ENCODE measurements at places on chromosomes 11 and 22.

DNA sequence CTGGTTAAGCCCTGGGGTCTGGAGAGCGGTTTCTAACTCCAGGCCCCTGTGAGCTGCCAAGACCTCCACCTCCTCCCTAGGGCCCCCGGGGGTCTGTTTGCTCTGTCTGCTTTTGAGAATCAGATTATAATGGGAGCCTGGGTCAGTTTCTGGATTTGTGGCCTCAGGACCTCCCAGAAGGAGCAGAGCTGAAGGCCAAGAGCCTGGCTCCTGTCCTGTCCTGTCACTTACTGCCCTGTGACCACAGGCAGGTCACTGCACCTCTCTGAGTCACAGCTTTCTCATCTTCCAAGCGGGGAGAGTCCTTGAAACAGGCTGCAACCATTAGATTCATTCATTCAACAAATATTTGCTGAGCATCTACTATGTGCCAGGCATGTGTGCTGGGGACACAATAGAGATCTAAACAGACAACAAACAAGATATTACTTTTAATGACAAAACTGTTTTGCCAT, 87.3 kb upstream of the FGF3 start:
- DNase-seq = no peak

GRCh38 chr11:67248653-67249052, 17.6 kb upstream of the GRK2 start:
- no peak for DNase-seq

DNA sequence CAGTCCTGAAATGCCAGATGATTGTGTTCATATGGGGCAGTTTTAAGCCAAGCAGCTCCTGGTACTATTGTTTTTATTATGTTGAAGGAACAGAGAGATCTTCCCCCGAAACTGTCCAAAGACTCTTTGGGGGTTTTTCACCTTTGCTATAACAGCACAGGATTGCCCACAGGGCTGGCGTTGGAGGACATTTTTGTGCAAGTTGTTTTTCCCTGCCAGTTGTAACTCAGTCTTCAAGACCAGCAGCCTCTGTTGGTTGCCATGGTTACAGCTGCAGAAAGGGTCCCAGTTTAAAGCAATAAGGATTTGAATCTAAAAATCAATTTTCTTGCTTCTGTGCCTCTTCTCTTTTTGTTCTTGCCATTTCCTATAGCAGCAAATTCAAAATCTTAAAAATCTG, 45.4 kb upstream of the YWHAH start:
- no peak for DNase-seq

GRCh38 chr22:21044931-21045584, 688 bp upstream of the LRRC74B start:
- no peak for DNase-seq

DNA sequence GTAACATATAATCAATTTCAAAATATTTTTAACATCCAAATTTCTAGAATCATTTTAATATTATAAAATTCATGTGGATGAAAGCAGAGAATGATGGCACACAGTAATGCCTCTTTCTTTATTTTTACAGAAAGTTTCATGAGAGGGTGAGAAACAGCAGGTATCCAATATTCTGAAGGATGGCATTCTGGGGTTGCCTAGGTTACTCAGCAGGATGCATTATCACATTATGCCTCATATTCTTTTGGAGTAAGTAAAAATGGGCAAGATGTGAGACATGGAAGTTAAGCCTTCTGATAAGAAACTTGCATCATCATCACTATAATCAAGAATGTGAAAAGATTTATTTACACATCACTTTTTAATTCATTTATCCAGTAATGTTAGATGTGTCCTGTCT, 148.7 kb upstream of the PGR start:
- no peak for DNase-seq

DNA sequence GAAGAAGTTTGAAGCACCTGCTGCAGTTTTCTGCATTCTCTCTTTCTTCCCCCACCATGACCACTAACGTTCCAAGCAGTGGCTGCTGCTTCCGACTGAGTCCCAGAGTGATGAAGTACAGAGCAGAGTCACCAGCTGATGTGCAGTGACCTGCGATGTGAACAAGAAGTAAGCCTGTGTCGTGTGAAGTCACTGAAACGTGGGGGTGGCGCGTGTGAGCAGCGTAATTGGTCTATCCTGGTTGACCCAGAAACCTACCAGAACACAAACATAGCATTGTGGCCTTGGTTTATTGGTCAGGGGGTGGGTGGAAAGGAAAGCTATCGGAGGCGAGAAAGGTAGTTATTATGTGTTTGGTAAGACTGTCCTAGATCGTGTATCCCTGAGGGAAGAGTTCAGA, 3.5 kb downstream of the KRTAP5-7 start:
- DNase-seq = no peak

DNA sequence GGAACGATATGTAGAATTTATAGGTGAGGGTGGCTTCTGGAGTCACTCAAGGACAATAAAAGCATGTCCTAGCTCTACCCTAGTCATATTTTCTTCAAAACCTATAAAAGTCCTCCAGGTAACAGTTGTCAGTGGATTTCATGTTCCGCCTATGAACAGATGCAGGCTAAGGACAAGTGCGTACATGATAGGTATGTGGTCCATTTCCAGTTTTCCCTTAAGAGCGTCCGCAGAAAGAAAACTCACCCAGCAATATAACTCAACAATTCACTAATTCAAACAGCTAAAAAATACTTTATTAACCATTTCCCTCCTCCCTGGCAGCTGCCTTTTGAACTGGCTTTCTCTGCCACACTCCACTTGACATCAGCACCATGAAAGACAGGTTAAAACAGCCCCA, 50.2 kb upstream of the CCDC34 start:
- DNase-seq = no peak

- DNase-seq = no peak
Measured at GRCh38 chr22:28435140-28435768, 244.4 kb downstream of the TTC28 start.

- no peak for DNase-seq
Measured at GRCh38 chr11:80024119-80024518, 583.3 kb upstream of the TENM4 start.

- DNase-seq = no peak
Measured at GRCh38 chr11:42271306-42271705, 811.9 kb upstream of the LRRC4C start.

GRCh38 chr11:75526192-75526541, 426 bp upstream of the GDPD5 start:
- DNase-seq = no peak

- no peak for DNase-seq
Measured at GRCh38 chr11:20253796-20254195, 93.5 kb upstream of the DBX1 start.

- no peak for DNase-seq
Measured at GRCh38 chr11:70608568-70609470, 210.5 kb downstream of the CTTN start.

GRCh38 chr11:44989831-44990566, 39.3 kb upstream of the TP53I11 start:
- DNase-seq = no peak

- DNase-seq = no peak
Measured at GRCh38 chr11:1073851-1074243, 827 bp upstream of the MUC2 start.

DNA sequence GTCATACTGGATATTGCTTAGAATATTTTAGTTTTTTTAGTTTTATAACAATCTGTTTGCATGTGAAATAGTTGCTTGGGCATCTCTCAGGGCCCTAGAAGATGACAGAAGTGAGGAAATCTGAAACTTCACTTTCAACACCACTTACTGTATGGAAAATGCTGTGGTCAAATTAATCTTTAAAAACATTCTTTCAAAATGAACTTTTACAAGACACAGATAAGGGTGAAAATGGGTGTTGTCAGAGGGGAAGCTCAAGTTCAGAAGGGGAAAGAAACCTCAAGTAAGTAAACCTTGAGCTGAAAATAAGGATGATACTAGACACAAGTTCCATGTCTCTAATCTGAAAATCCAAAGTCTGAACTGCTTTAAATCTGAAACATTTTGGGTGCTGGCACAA, 1840.1 kb upstream of the RAG2 start:
- no peak for DNase-seq

DNA sequence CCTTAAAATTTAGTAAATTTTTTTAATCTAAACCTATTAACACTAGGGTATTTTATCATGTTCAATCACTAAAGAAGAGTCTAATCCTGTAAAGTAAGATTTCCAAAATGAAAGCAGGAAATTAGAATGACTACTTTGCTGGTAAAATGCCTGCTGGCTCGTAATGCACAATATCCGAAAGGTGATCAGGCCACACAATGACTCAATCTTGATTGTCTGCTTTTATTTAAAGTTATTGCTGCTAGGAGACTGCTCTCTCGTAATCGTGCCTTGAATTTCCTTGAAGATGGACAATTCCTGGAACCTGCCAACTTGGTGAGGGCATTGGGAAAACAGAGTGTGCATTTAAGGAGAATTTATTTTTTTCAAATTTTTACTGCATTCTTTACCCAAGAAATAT, 1786.5 kb upstream of the RAG2 start:
- no peak for DNase-seq

- no peak for DNase-seq
Measured at GRCh38 chr11:24198481-24198880, 298.4 kb upstream of the LUZP2 start.

GRCh38 chr11:34120651-34121050, 15.2 kb downstream of the NAT10 start:
- DNase-seq = no peak

DNA sequence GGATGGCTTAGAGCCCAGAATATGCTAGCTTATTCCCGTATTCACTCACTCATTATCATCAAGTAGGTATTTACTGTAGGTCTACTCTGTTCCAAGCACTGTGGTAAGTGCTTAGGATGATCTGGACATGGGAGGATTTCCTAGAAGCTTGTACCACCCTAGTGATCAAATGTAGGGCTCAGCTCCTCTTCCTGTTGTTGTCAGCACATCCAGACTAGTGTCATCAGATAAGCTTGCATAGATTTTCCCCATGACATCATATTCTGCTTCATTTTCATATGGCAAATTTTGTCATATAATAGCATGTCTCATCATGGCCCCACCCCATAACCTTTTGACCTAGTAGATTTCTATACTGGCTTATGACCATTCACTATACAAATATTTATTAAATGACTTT, 19.3 kb upstream of the NUCB2 start:
- DNase-seq = peak; percentile 71

DNA sequence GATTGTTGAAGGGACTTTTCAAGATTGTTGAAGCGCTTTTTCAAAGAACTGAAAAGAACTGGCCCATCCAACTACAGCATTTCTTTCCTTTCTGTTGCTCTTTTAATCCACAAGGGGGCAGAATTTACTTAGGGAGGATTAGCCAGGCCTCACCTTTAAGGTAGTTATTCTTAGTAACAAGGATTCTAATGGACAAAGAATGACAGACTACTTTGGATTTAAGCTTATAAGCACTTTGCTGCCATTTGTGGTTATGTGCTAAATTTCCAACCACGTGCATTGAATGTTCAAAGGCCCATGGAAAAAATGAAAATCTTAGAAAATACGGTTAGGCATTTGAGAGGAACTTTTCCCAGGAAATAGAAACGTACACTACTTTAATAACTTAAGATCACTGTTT, 49.5 kb upstream of the HSPA8 start:
- peak; percentile 48 for DNase-seq

Data from Panc1 (cell line).